Esophagus mucosa (tissue), 1 donor: ENCODE measurements at places on chromosomes 2 and 18. TPM values are rescaled to one million over a fixed set of nuclear protein-coding genes. Genes with fewer than 3 reads are reported as not detected.

The FSHR gene
- total RNA-seq = not detected

The CROCC2 gene
- total RNA-seq = 0.12 TPM

- ATAC-seq = no peak
Observed at GRCh38 chr18:12863687-12864216, 20.3 kb downstream of the PTPN2 start.

GRCh38 chr18:45355944-45356520 lies 259.2 kb upstream of the SLC14A2 start:
- ATAC-seq = no peak

GRCh38 chr2:38754506-38754905 lies 3.3 kb upstream of the SRSF7 start:
- no peak for ATAC-seq

The VAMP8 gene
- 264 TPM for total RNA-seq

DNA sequence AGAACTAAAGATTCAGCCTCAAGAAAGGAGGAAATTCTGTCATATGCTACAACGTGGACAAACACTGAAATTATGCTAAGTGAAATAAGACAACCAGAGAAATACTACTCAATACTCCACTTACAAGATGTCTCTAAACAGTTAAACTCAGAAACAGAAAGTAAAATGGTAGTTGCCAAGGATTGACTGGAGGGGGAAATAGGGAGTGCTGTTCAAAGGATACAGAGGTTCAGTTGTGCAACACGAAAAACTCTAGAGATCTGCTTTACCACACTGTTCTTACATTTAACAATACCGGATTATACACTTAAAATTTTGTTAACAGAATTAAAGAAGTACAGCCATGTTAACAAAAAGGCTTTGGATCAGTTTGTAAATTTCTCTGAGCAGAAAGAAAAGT lies 39.8 kb upstream of the C2orf15 start:
- ATAC-seq = no peak

DNA sequence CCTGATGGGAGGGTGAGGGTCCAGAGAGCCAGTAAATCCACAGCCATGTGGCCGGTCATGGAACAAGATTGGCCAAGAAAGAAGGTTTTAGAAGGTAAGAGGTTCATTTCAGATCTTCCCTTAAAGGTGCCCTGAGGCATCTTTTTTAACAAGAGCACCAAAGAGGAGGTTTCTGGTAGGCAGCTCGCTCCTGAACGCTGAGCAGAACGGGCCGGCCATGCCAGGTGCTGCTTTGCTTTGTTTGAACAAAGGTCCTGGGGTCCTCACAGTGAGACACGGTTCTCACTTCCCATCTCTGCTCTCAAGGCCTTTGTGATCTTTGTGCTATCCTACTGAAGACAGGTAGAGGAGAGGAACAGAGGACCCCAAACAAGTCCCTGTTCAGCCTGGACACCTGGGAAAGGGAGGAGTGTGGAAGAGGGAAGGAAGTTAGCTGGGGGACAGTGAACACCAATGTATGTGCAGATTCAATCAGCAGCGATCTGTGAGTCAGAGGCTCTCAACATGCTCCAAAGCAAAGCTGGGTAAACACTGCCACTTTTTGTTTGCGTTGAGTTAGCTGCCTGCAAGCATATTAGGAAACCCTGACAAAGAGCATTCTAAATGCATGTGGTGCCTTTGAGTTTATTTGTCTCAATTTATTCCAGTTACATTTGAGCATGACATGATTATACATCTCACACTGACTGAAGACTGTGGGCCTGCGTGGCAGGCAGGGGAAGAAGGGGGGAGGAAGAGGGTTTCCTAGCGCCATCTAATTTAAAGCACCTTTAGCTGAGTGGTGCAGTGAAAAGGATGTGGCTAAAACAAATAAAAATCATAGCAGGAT lies 102.4 kb downstream of the ASB1 start:
- peak; percentile 63 for ATAC-seq

The DSG3 gene
- total RNA-seq = 775 TPM

- no peak for ATAC-seq
Observed at GRCh38 chr2:105652014-105652796, 92.5 kb upstream of the NCK2 start.

The LRP1B gene
- 0.40 TPM for total RNA-seq

- peak; percentile 52 for ATAC-seq
Observed at GRCh38 chr18:40534723-40535122, 1420.3 kb upstream of the PIK3C3 start.

GRCh38 chr2:159606287-159606686 lies 10.1 kb downstream of the BAZ2B start:
- ATAC-seq = no peak

GRCh38 chr18:52288403-52289004 lies 51.5 kb upstream of the DCC start:
- peak; percentile 36 for ATAC-seq

DNA sequence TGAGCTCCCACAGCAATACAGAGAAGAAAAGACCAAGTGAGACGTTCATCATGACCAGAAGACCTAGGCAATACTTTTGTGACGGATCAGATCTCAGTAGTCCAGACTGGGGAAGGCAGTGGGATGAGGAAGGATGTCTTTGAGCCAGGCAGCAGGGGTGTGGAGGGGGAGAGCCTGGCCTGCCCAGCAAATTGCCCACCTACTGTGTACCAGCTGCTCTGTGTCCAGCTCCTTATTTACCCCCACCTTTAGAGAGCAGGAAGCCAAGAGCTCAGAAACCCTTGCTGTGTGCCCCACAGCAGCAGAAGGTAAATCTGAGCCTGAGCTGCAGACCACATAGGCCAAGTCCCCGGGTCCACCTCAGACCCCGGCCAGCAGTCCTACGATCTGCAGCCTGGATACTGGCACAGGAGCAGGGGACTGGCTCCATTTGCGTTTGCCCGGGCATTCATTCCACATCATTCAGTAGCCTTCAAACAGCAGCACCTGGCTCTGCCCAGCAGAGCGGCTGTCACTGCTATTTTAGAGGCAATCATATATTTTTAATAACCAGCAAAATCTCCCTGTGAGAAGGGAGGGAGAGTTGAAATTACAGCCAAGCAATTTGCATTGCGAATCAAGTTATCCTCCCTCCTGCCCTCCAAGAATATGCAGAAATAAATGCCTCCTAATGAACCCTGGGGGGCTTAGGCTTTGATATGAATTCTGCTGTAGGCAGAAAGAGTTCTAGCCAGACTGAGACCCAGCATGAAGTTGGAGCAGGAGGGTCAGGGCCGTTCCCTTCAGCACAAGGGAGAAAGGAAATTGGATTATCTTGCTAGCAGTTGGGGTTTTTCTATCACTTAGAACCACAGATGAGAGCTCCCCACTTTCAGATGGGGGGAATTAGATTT lies 110.0 kb upstream of the FZD7 start:
- no peak for ATAC-seq

DNA sequence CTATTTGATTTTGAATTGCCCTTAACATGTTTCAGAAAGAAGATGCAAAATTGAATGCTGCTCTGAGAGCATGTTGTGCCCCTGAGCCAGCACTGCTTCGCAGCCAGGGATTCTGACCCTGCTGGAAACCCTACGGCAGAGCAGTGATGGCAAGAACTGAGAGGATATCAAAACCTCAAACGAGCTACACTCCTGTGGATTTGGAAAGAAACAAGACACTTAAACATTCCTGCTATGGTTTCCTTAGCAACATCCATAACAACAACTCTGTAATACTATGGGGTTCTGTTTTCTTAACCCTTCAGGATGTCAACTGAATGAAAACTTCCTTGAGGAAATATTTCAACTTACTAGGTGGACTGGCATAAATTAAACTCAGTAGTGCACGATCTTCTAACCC lies 649.1 kb downstream of the NYAP2 start:
- ATAC-seq = no peak

GRCh38 chr18:24271381-24272228 lies 126.0 kb downstream of the OSBPL1A start:
- ATAC-seq = peak; percentile 82

GRCh38 chr2:177245010-177245422 lies 19.5 kb downstream of the NFE2L2 start:
- peak; percentile 56 for ATAC-seq

DNA sequence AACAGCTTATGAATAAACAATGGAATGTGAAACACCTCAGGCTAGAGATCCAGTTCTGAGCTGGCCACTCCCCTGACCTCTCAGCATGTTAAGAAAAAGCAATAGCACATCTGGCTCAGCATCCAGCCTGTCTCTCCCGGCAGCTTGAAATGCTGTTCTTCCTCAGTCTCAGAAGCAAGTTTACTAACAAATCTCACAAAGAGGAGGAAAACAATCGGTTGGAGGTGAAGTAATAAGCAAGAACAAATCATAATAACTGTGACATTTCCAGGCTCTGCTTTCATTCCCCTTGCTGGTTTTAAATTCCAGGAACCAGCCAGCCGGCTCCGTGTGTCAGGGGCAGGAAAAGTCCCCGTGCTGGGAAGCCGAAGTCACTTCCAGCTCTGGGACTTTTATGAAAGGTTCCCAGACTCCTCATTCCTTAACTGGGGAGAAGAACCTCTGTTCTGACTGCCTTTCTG lies 133.9 kb upstream of the ARL4C start:
- ATAC-seq = no peak

DNA sequence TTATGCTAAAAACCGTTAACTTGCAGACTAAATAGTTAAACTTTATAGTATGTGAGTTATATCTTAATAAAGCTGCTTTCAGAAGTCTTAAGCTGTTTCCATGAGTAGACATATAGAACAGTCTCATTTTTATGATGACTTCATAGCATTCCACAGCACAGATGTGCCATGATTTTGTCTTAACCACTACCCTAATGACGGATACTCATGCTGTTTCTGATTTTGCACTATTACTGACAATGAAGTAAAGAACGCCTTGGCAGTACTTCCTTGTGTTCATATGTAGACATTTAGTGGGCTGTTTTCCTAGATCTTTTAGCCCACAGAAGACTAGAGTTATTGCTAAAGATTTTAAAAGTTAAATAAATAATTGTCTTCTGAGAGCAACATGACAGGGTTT lies 175.6 kb upstream of the RAB6C start:
- ATAC-seq = no peak

GRCh38 chr2:29053223-29053622 lies 21.1 kb downstream of the PCARE start:
- ATAC-seq = peak; percentile 88

GRCh38 chr2:197453914-197454398 lies 604 bp downstream of the COQ10B start:
- ATAC-seq = peak; percentile 82

DNA sequence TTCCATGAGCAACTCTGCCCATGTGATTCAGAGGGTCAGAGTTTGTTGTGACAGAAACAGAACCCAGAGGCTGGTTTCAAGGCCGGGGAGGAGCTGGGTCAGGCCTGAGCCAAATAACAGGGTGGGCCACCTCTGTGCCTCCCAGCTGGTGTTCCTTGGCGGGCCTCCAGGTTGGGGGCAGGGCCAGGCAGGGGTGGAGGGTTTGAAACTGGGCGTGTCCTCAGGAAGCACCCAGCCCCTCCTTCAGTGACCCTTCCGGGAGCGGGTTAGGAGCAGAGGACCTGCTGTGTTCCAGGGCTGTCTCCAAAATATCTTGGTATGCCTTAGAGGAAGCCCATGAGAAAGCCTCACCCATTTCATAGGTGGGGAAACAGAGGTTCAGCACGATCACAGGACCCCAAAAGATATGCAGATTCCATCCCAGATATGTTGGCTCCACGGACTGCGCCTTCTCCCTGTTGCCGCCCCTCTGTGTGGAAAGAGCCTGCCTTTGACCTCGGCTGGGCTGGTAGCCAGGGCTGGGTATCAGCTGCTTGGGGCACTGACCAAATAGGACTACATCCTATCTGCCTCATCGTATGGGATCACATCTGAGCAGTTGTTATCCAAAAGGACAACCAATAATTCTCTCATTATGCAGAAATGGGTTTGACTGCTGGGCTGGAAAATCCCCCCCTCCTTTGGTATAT lies 74.8 kb upstream of the GLI2 start:
- peak; percentile 13 for ATAC-seq

The KIF1A gene
- 0.12 TPM for total RNA-seq

The UNC50 gene
- total RNA-seq = 22.6 TPM

The ARL5A gene
- 55.7 TPM for total RNA-seq

The CBLN2 gene
- total RNA-seq = not detected

The CHCHD5 gene
- total RNA-seq = 41.5 TPM

DNA sequence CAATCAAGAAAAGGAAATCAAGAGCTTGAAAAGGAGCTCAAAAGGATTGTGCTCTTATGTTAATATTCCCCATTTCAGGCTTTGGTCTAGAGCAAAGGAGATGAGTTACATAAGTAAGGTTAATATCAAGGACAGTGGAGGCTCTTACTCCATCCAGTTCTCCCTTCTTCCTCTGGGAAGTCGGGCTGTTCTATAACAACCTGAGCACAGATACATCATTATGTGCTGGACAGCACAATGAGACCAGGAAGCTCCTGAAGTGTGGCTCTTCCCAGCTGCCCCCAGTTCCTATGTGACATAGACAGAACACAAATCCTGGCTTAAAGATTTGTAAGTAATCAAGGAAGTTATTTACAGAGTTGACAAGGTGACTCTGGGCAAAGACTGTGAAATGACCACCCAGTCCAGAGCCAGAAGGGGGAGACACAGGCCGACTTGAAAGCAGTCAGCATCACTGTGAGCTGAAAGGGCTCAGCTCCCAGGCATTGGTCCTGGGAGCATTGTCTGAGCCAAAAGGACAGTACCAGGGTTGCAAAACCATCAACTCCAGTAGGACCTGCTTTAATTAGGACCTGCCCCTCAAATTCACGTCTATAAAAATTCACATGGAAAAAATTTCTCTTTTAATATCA lies 917.6 kb upstream of the ACVR2A start:
- peak; percentile 43 for ATAC-seq

The ELOA2 gene
- total RNA-seq = not detected

DNA sequence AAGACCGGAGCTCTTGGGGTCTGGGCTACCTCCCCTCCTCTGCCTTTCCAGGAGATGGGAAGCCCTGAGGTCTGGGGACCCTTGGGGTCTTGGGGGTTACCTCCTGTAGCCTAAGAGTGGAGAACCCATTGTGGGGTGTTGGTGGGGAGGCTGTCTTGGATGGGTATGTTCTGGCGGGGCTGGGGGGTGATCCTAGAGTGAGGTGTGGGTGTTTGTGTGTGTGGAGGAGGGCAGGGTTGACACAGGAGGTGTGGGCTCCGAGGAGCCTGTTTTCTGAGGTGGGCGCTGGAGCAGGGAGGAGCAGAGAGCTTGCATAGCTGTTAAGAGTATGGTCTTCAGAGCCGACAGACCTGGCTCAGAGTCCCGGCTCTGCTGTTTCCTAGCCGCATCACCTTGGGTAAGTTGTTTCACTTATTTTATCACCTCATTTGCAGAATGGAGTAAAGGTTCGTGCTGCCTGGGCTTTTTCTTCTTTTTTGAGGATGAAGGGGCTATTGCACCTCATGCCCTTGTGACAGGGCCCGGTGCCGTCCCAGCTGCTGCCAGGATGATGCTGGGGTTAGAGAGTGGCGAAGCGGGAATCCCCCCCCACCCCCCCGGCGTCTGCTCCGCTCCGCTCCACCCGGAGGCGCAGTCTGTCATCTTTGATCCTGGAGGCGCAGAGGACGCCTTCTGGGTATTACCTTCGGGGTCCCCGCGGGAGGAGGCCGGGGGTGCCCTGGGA lies 17.2 kb downstream of the TET3 start:
- ATAC-seq = no peak

The C1GALT1C1L gene
- 0.16 TPM for total RNA-seq

GRCh38 chr2:106109675-106110424 lies 84.3 kb downstream of the UXS1 start:
- no peak for ATAC-seq
